ENCODE measurements at places on chromosomes 12 and 14.

DNA sequence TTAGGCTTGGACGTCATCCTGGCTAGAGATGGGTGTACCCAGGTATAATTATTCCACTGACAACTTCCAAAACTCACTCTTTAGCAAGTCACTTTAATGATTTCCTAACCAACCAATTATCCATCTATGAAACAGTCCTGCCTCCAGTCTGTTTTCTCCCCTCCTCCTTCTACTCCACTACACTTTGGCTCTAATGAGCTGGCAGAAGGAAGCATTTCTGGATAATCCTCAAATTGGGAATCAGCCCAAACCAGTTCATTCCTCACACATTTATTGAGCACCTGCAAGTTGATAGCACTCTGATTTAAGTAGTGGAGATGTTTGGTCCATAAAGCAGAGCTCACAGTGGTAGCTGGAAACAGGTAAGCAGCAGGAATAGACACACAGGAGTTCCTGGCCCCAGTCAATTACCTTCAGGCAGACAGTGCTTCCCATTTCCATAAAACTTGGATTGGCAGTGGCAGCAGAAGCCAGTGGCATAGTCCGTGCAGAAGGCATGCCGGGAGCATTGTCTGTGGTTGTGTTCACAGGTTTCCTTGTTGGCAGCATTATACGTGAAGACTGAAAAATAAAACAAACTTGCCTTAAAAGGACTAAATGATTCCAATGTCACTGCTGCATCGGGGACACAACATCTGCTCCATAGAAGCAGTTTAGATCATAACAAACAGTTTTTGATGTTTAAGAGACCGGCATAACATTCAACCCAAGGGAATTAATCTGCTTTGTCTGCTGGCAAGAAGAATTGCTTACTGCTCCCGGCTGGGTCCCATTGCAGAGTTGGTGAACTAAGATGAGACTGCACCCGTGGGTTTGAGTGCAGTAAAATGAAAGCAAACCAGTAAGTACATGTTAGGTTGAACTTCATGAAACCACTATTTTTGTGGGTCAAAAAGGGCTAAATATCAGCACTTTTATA, 26.2 kb downstream of the NID2 start:
- no peak for DNase-seq

- DNase-seq = no peak
Measured at GRCh38 chr12:121454921-121455320, 55.0 kb downstream of the RNF34 start.

GRCh38 chr12:45674181-45674977, 55.1 kb upstream of the ARID2 start:
- no peak for DNase-seq

DNA sequence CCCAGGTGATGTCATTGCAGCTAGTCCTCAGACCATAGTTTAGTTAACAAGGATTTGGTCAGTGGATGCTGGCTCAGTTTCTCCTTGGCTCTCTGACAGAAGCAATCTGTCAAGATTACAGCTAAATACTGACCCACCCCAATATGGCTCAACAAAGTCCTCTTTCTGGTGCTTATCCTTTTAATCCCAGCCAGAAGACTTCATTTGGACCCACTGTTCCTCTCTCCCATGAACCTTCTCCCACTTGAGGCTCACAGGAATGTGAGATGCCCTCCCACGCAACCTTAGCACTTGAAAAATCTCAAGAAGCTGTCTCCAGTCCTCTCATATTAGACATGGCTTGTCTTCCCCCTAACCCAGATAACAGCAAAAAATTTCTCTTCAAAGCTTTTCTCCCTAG, 47.7 kb downstream of the C12orf50 start:
- DNase-seq = no peak

- peak; percentile 47 for DNase-seq
Measured at GRCh38 chr12:30985814-30986452, 59.4 kb downstream of the TSPAN11 start.

DNA sequence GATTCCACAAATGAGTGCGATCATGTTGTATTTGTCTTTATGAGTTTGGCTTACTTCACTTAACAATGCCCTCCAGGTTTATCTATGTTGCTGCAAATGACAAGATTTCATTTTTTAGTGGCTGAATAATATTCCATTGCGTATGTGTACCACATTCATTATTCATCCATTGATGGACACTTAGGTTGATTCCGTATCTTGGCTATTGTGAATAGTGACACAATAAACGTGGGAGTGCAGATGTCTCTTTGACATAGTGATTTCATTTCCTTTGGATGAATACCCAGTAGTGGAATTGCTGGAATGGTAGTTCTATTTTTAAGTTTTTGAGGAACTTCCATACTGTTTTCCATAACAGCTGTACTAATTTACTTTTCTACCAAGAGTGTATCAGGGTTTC, 23.5 kb downstream of the AKAP6 start:
- DNase-seq = no peak

DNA sequence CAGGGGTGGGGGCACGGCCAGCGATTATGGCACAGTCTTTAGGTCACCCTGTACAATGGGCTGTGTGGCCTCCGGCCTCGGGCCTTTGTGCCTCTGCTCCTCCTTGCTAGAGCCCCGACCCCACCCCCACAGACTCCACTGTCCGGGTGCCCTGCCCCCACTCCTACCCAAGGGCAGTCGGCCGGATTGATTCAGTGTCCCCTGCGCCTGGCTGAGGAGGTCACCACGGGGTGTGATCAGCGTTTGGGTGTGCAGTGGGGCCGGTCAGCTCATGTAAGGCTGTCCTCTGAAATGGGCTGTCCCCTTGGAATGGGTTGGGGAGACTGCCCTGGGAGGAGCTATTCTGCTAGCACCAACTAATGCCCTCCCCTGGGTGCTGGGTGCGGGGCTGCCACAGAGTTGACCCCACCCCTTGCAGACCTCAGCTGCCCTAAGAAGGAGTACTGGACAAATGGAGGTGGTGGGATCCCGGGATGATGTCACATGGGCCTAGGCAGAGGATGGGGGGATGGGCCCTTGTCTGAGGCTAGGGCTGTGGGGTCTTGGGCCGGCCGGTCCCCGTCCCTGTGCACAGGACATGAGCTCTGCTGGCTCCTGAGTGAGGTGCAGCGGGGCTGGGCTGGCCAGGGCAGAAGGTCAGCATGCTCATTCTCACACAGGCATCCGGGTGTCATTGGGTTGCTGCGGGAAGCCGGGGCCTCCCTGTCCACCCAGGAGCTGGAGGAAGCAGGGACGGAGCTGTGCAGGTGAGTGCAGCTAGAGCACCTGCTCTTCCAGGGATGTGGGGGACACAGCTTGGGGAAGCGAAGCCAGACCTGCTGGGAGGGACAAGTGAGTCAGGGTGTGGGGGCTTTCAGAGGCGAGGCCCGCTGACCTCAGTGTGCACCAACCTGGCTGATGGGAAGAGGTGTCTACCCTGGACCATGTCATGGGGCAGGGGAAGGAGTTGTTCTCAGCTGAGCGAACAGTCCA, 23.4 kb downstream of the ASPG start:
- DNase-seq = no peak

DNA sequence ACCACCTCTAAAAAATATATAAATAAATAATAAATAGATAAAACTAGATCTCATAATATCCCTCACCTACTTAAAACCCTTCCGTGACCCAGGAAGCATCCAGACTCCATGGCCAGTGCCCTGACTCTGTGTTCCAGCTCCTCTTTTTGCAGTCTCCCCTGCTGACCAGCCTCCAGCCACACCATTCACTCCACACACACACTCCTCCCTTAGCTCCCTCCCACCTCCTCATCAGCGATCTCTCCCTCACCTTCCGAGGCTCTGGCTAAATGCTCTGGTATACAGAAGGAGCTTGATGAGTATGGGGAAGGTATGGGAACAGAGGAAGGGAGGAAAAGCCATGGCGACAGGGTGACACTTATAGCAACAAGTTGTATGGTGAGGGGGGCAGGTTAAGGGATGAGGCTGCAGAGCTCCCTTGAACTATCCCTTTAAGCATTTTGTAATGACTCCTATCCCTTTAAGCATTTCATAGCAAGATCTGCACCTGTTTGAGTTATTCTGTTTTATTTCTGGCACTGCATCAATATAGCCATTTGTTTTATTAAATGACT, 26.1 kb upstream of the EIF4B start:
- DNase-seq = no peak

DNA sequence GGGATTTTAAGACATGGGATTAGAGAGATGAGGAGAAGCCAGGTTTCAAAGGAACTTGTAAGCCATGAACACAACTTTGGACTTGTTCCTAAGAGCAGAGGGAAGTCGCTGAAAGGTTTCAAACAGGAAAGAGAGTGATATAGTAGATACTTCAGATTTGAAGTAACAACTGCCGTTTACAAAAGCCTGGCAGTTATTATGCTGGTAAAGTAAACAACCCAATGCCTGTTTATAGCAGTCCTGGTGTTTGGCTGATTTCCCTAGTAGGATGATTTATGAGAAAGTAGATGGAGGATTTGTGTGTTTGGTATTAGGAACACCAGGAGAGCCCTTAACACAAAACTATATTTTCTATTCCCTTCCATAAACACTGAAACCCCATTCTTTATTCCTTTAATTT, 285.7 kb downstream of the RMST start:
- DNase-seq = no peak

GRCh38 chr14:67833403-67833802, 13.8 kb downstream of the RAD51B start:
- DNase-seq = no peak

DNA sequence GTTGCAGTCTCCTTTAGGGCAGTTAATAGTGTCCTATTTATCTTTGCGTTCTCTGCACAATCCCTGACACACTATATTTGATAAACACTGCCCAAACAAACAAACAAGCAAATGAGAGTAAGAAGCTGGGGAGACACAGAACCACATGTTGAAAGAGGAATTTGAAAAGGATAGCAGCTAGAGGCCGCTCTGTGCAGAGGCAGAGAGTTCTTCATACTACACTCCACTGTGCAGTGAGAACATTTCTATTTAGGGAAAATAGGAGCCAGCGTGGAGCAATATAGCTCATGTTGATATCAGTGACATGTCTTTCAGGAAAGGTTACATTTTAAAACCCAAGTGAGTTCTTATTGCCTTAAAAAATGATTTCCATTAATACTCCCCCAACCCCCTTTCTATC, 140.3 kb upstream of the SEL1L start:
- DNase-seq = no peak

DNA sequence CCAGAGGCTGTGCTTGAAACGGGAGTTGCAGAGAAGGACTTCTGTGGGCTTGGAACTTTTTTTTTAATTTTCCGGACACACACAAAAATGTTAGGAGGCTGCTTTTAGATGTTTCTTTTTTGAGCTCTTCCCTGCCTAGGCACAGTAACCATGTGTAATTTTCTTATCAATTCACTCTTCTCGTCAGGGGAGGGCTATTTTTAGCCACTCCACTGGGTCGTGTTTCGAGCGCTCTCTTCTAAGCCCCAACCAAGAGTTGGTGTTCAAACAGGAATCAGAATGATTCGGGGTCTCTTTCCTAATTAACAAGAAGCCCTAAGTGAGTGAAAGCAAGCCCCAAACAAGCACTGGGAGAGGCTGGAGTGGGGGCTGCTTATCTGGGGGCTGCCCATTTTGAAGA, 162.6 kb downstream of the CHST11 start:
- DNase-seq = no peak

DNA sequence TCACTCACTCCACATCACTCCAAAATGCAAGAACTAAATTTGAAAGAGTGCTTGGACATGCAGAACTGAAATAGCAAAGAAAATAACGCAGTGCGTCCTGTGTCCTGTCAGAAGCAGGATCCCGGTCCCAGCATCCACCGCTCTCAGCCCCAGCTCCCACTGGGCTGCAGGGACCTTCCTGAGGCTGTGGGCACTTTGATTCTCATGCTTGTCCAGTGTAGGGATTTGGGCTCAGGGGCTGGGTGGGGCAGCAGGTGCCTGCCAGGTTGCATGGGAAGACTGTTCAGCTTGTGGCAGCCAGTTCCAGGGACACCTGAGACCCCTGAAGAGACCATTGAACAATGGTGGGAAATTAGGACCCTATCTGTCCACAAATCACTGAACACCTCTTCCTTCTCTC, 140.0 kb upstream of the FKBP4 start:
- no peak for DNase-seq

DNA sequence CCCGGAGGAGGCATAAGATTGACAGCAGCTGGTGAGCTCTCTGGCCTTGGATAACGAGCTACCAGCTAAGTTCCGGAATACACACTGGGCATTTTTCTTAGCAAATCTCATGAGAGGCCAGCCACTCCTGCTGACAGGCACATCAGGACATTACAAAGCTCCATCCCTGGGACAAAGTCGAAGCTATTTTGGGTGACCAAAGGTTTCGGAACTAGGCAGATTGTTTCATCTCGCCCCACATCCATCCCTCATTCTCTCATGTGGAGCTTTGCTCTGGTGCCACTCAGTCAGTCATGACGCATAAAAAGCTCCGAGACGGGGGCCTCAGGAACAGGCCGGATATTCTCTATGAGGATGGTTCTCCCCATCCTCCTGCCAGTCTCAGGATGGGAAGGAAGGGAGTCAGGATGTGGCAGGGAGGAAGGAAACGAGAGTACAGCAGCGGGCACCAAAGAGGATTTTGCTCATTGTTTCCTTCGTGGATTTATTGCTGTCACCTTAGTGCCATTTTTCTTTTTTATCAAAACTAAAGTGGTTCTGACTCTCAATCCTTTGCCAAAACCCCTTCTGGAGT, 253.1 kb upstream of the FKBP4 start:
- no peak for DNase-seq

DNA sequence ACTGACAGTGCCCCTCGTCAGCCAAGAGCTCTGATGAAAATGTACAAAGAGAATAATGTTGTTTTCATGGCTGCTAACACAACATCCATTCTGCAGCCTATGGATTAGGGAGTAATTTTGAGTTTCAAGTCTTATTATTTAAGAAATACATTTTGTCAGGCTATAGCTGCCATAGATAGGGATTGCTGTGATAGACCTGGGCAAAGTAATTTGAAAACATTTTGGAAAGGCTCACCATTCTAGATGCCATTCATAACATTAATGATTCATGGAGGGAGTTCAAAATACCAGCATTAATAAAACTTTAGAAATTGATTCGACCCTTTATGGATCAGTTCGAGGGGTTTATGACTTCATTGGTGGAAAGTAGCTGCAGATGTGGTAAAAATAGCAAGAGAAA, 149.8 kb downstream of the GPHN start:
- no peak for DNase-seq

- DNase-seq = no peak
Measured at GRCh38 chr14:95549656-95550585, 15.1 kb downstream of the GLRX5 start.

GRCh38 chr14:62934439-62934838, 110.8 kb downstream of the KCNH5 start:
- DNase-seq = no peak

DNA sequence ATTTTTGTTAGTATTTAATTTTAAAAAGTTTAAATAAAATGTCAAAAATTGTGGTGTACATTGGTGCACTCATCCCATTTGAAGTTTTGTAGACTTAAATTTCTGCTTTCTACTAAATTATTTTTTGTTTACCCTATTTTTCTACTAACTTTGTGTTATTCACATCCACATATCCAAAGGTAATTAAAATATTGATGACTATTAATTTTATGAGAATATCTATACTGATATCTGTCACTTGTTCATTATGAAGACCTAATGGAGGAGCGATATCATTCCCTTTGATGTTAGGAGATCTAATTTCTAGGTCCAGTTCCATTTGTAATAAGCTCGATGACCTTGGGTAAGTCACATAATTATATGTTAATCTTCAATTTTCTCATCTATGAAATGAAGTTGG, 325.7 kb upstream of the STXBP6 start:
- no peak for DNase-seq

- DNase-seq = no peak
Measured at GRCh38 chr14:94867946-94868771, 98.2 kb upstream of the GSC start.

All from iPS DF 6.9 (cell line).